Stimulated activated CD8-positive, alpha-beta memory T cell treated with anti-CD3 and anti-CD28 coated beads, Interleukin-15, amount 100 ng/mL, for 24 hours (primary cell): ENCODE measurements at places on chromosomes 16 and 17.

DNA sequence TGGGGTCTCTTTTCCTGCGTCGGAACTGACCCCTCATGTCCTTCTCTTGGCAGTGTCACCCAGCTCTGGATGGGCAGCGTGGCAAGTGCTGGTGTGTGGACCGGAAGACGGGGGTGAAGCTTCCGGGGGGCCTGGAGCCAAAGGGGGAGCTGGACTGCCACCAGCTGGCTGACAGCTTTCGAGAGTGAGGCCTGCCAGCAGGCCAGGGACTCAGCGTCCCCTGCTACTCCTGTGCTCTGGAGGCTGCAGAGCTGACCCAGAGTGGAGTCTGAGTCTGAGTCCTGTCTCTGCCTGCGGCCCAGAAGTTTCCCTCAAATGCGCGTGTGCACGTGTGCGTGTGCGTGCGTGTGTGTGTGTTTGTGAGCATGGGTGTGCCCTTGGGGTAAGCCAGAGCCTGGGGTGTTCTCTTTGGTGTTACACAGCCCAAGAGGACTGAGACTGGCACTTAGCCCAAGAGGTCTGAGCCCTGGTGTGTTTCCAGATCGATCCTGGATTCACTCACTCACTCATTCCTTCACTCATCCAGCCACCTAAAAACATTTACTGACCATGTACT is 13.2 kb downstream of the IGFBP4 start:
- no peak for DNase-seq

- no peak for DNase-seq
These were observed 98.4 kb downstream of the XYLT1 start for GRCh38 chr16:17372386-17372785.

DNA sequence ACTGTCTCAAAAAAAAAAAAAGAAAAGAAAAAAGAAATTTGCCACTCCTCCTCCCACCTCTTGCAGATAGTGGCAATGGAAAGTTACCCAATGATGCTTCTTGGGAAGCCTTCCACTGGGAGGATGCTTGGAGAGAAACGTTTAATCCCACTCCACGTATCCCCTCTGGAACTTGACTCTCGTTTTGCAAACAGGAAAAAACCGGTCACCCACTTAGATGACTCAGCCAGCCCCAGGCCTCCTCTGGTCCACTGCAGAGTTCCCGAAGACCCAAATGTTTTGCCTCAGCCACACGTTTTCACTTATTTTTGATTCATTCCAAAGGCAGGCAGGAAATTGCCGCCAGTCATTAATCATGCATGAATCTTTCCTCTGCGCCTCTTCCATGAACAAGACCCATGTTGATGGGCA is 9.3 kb upstream of the TNFRSF17 start:
- DNase-seq, result no peak

DNA sequence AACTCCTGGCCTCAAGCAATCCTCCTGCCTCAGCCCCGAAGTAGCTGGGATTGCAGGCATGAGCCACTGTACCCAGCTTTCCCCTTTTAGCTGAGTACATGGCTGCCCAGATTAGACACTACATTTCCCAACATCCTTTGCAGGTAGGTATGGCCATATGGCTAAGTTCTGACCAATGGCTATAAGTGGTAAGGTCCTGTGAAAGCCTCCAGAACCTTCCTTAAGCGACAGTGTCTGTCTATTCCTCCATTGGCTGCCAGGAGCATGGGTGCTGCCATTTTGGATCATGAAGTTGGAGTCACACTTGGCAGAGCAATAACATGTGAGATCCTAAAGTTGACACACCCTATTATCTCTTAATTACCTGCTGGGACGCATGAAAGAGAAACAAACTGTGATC is 24.4 kb upstream of the CRHR1 start:
- no peak for DNase-seq

- DNase-seq, result no peak
These were observed 9.3 kb downstream of the SMCR8 start for GRCh38 chr17:18324140-18325050.

GRCh38 chr16:58018803-58019202 is 6.8 kb upstream of the MMP15 start:
- no peak for DNase-seq

GRCh38 chr17:35898283-35899070 is 18.3 kb upstream of the CCL5 start:
- DNase-seq, result no peak

DNA sequence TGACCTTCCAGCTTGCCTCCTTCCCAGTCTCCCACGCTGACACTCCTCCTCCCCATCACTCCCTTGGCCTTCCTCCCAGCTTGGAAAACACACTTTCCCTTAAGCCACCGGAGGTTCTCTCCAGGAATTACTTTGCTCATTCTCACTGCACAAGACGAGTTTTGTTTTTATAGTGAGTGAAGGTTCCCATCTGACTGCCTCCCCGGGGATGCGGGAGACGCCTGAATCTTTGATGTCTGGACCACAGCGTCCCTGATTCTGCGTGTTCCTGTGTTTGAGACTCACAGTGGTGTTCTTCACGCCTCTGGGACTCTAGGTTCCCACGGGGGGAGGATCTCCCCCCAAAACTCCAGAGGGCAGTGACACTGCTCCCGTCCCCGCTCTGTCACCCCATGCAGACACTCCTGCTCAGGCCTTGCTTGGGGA is 2.0 kb downstream of the DNAI2 start:
- DNase-seq, result no peak
